ENCODE measurements at places on chromosomes 2 and 18.

GRCh38 chr2:109231996-109232705 lies 103.1 kb downstream of the SH3RF3 start:
- no peak for DNase-seq

DNA sequence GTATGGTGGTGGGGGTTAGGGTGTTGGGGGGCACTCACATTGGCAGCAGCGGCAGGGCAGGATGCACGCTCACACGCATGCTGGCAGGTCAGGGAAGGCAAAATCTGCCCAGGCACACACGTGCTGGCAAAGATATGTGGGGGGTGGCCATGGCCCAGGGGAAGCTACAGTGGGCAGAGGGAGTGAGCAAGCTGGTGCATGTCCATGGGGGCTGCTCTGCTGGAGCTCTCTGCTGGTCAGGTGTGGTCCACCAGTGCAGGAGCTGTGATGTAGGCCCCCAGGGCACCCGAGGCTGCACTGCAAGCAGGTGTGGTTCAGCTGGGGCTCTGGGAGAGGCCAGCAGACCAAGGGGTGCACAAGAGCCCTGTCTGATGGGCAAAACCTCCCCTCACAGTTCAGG lies 491.5 kb upstream of the TNP1 start:
- no peak for DNase-seq

- DNase-seq: peak; percentile 90
These were observed at the start of gene MAPRE3 for GRCh38 chr2:26970244-26970927. MAPRE3 (plus strand) TSS chr2:26970637; CDS start chr2:27022219, 51,582 bp downstream.

DNA sequence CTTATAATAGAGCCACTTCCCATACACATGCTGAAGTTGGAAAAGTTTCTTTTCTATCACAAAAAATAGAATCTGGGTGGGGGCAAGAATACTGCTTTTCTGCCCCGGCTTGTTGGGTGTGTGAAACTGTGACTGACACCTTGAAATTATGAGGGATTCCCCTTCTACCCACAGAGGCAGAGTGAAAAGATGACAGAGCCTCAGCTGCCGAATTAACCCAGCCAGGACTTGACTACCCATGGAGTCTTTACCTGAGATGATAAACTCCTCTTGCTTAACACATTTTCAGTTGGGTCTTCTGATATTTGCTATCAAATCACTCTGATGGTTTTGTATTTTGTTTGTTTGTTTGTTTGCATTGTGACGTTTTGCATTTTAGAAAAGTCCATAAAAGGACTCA lies 66.0 kb upstream of the PMAIP1 start:
- no peak for DNase-seq

- no peak for DNase-seq
These were observed 52.2 kb downstream of the INPP5D start for GRCh38 chr2:233112329-233112728.

DNA sequence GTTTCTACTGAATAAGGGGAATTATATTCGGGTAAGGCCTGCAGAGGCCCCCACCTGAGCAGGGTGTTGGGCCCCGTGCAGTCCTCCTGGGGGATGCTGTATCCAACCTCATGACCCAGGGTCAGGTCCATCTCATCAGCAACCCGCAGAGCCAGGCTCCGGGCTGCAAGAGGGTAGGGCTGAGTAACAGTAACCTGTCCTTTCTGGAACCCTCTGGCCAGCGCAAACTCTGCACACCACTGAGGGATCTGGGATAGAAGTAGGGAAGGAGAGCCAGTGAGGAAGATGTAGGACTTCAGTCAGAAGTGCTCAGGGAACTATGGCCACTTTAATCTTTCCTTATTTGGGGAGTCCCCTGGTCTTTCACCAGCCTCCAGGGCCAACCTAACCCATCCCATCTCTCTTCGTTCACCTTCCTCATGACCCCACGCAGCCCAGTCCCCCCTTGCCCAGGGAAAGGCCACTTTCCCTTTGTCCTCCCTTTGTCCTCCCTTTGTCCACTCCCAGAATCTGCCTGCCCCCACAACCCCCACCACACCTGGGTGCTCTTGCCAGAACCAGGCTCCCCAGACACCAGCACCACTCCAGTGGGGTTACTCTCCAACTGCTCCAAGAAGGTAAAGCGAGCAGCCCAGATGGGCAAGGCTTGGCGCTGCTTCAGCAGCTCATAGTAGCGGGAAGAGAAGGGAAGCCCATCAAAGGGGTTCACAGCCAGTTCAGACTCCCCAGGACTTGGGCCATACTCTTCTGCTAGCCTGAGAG lies 895 bp downstream of the DQX1 start:
- DNase-seq: no peak

GRCh38 chr2:46888421-46888952 lies 27.1 kb downstream of the MCFD2 start:
- DNase-seq: no peak

DNA sequence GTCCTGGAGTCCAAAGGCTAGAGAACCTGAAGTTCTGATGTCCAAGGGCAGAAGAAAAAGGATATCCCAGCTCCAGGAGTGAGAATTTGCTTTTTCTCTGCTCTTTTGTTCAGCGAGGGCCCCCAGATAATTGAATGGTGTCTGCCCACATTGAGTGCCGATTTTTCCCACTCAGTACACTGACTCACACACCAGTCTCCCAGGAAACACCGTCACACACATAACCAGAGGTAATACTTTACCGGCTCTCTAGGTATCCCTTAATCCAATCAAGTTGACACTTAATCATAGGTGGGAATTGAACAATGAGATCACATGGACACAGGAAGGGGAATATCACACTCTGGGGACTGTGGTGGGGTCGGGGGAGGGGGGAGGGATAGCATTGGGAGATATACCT lies 161.5 kb downstream of the WDR7 start:
- no peak for DNase-seq

Measured in endothelial cell (in vitro differentiated cells).